ENCODE measurements at places on chromosomes 7 and 10. TPM values are rescaled to one million over a fixed set of nuclear protein-coding genes. Genes with fewer than 3 reads are reported as not detected.

WNT8B gene
- 0.44 TPM for total RNA-seq

FGFBP3 gene
- 252 TPM for total RNA-seq

DNA sequence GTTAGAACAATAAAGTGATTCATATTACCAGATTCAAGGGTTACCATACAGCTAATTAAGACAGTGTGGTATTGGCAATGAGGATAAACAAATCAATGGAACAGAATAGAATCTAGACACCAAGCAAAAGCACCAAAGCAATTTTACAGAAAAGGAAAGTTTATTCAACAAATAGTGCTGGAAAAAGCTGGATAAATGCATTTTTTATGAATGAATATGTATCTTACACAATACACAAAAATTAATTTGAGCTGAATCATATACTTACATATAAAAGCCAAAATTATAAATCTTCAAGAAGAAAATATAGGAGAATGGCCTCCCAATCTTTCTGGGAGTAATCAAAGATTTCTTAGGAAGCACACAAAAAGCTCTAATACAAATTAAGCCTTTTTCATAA lies 220.4 kb upstream of the PTN start:
- DNase-seq = no peak

DNA sequence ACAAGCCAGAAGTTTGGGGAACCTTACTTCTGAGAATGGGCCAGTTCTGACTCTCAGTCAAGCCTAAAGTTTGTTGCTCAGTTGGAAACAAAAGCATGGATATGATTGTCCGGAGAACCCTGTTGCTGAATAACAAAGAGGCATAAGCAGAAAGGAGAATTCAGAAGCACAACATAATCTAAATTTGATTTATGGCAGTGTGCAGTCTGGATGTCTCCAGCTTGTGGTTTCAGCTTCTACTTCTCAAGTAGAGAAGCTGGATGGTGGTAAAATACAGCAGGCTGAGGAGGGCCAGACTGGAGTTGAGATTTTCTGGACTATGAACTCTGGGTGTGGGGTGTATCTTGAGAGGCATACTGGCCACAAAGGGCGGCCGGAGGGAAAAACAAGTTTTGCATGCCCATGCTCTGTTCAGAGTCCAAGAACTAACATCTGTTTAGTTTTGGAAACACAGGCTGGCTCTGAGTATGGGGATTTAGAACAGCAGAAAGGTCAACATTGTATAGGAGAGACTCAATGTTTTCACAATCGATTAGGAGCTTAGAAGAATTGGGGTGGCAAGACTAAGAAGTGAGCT lies 592.9 kb downstream of the CNTNAP2 start:
- no peak for DNase-seq

DNA sequence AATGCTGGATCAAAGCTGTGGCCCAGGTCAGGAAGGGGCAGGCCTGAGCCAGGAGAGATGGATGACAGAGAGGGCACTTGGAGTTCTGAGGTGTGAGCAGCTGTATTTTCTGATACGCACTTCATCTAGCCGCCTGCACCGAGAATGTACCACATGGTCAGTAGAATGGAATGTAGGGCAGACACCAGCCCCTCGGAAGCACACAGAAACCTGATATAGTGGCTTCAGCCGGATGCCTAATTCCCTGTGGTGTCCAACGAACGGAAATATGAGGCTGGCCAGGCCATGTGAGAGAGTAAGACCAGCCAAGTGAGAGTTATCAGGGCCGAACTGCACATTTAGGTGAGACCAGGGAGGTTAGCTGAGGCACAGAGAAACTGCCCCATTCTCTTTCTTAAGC lies 46.7 kb upstream of the PLCE1 start:
- no peak for DNase-seq

All from G401 (cell line).